CD4-positive, alpha-beta T cell treated with Interferon gamma for 1 hour (primary cell): ENCODE measurements at places on chromosomes 3 and 15.
A peak's percentile ranks its signal among the peaks of the same experiment; 100 is the strongest.

- no peak for DNase-seq
Observed at GRCh38 chr3:124887177-124887931, at the start of gene ITGB5. TSS of gene ITGB5 (minus strand) at chr3:124887365. CDS start at chr3:124887000, 365 bp downstream.

DNA sequence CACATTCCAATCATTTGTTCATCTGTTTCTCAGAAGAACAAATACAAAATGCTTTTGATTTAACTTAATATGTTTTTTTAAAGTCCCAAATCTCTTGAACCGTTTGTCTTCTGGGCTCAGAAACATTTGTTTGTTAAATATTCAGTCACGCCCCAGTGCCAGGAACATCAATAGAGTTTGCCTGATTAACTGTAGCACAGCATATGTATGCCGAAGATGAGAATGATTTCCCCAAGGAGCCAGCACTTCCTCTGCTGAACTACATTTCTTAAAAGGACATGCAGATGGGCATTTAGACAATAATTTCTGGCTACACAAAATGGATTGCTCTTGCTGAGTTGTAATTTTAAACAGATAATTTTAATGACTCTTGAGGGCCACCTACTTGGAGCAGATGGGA lies 191.6 kb upstream of the FAM3D start:
- no peak for DNase-seq

- DNase-seq, result no peak
Observed at GRCh38 chr15:86155551-86155950, 75.9 kb downstream of the AGBL1 start.

DNA sequence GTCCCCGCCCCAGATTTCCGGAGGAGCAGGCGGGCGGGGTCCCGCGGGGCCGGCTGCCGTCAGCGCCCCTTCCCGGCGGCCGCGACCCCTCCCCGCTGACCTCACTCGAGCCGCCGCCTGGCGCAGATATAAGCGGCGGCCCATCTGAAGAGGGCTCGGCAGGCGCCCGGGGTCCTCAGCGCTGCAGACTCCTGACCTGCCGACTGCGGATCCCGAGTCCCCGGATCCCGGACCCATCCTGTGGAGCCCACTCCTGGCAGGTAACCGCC lies at the start of gene TRH:
TSS of gene TRH (plus strand) at position 157 of the 269 bp plus-strand sequence. CDS start 1,097 bp downstream, outside the sequence.
- DNase-seq, result no peak

- DNase-seq, result no peak
Observed at GRCh38 chr15:76328958-76329357, 7.6 kb upstream of the ISL2 start.

DNA sequence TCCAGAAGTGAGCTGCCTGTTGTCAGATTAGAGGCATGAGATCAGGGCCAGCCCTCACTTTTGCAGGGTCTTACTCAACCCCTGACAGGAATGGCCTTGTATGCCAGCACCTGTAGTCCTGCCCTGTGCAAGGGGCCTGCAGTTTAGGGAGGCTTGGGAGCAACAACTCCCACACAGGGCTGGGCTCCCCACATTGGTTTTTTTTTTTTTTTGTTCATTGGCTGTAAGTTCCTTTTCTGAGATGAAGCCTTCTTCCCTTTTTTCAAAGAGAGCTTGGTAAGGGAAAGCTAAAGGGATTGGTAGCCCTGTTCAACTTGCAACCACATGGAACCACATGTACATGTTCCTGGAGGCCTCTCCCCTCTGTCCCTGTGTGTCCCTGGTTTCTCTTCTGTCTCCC lies 46.4 kb downstream of the TNFAIP8L3 start:
- DNase-seq, result no peak

GRCh38 chr15:79406210-79406609 lies 25.9 kb upstream of the MINAR1 start:
- no peak for DNase-seq

DNA sequence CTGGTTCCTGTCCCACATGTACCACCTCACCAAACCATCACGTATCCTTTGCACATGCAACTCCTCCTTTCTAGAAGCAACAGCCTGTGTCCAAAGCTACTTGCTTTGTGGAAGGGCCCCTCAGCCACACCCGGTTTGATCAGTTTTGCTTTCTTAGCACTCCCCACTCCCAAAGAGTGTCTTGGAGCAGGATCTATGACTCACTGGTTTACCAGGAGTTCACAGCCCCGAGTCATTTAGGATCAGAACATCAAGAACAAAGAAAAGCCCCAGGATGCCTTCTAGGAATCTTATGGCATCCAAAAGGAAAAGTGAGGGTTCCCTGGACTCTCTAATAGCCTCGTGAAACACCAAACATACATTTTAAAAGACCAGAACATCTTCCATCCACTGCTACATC lies 50.7 kb upstream of the IGF1R start:
- no peak for DNase-seq

- DNase-seq, result no peak
Observed at GRCh38 chr15:86394866-86395265, 315.2 kb downstream of the AGBL1 start.

DNA sequence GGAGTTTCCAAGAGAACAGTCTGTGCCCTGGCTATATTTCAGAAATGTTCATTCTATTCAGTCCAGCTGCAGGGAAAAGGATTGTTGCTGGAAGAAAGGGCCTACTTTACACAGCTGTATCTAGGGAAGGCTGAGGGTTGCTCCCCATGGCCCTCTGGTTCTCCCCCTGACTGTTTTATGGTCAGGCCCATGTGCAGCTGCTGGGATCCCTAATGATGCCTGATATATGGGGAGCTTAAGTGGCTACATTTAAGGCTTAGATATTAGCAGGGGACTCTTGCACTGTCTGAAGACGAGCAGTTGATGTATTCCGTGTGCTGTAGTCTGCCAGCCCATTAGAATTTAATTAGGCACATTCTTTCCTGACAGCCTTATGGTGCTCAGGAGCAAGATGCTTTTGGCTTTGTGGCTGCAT lies 72.0 kb downstream of the FAM43A start:
- no peak for DNase-seq

- DNase-seq, result no peak
Observed at GRCh38 chr3:99833617-99834205, 16.0 kb downstream of the CMSS1 start.

GRCh38 chr3:185823078-185824044 lies 1.5 kb downstream of the IGF2BP2 start:
- peak; percentile 11 for DNase-seq

GRCh38 chr3:46301122-46301835 lies 52.6 kb upstream of the CCR2 start:
- DNase-seq, result no peak

- no peak for DNase-seq
Observed at GRCh38 chr3:32399030-32399620, 7.5 kb downstream of the CMTM7 start.

DNA sequence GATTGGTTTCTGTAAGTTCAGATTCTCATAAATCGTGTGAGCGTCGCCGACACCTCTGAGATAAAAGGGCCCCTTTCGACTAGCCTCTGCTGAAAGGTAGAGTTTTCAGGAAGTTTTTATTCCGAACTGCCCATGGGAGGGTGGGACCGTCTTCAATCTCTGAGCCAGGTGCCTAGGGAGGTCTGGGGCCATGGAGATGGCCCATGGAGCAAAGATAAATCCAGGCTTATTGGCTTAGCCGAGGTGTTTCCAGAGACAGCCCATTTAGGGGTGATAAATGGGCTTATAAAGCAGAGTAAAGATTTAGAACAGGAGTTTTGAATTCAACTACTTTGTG lies 442 bp downstream of the QTRT2 start:
- DNase-seq, result no peak

DNA sequence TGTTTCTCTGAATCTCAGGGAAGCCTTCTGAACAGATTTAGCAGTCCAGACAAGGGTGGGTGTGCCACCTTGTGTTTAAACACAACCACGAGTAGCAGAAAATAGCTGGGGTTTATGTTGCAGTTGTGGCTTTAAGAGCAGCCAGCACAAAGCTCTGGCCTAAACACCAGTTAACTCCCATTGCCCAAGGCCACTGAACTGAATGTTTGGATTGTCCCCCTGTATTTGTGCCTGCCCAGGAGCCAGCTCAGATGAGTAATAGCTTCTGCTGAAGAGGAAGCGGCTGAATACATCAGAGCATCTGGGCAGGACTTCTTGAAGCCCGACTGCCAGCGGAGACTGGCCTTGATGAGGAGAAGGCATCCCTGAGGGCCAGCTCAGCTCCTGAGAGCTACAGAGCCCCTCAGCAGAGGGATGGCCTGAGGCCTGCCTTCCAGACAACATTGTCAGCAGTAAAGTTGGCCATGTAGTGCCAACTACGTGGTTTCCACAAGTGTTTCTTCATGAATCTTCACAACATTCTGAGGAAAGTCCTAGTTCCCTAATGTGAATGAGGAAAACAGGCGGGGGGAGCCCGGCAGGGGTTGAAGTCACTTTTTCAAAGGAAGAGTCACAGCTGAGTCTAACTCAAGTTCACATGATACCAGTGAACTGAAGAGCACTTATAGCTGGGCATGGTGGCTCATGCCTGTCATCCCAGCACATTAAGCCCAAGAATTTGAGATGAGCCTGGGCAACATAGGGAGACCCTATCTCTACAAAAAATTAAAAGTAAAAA lies 65.8 kb upstream of the ZBTB38 start:
- no peak for DNase-seq

GRCh38 chr3:181773921-181774320 lies 62.2 kb downstream of the SOX2 start:
- no peak for DNase-seq

DNA sequence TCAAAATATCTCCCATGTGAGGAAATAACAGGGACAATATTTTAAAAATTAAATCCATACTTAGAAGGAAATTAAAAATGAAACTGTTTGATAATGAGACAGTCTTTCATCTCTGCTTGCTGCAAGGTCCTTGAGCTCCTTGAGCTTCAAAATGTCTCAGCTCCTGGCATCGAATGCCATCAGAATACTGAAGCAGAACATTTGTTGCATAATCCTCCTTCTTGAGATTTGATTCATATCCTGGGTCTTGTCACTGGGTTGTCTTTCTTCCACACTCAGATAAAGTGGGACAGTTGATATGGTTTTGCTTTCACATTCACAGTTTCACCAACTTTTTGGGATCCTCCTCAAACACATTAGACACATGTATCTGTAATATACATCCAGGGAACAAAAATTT lies 27.8 kb downstream of the COL8A1 start:
- DNase-seq, result no peak

DNA sequence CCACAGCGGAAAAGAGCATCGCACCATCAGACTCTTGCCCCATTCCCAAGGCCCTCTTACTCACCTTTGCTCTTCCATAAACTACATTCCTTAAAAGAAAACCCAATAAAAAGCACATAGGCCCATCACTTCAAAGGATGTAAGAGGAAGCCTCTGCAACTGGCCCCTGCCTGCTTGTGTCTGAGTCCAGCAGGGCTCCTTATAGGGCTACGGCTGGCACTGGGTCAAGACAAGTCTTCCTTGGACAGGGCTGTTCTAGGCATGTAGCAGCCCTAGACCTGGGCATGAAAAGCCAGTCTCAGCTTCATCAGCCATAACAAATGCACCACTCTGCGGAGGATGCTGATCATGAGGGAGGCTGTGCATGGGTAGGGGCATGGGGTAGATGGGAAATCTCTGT lies 218.3 kb downstream of the NTRK3 start:
- no peak for DNase-seq

GRCh38 chr3:150127011-150127490 lies 156.4 kb upstream of the PFN2 start:
- no peak for DNase-seq

GRCh38 chr3:151592287-151592686 lies 131.4 kb upstream of the IGSF10 start:
- no peak for DNase-seq

DNA sequence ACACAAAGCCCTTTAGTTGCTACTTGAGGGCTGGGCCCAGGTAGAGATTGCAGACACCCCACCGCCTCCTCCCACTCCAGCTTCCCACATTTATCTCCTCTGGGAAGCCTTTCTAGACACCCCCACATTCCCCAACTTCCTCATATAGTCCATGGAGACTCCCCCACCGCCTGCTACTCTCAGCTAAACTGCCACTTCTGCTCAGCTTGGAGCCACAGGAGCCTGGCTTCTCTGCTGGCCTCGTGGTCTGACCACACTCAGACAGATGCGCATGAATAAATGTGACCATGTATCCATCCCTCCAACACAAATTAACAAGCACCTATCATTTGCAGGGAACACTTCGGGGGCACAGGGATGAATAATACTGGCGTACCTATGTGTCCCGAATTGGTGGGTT lies 10.5 kb upstream of the ACSBG1 start:
- no peak for DNase-seq

DNA sequence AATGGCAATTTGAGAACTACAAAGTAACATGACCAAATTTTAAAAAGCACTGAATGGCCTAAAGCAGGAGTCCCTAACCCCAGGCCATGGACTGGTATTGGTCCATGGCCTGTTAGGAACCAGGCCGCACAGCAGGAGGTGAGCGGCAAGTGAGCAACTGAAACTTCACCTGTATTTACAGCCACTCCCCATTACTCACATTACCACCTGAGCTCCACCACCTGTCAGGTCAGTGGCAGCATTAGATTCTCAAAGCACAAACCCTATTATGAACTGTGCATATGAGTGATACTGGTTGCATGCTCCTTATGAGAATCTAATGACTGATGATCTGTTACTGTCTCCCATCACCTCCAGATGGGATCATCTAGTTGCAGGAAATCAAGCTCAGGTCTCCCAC lies 48.8 kb downstream of the SENP7 start:
- no peak for DNase-seq

DNA sequence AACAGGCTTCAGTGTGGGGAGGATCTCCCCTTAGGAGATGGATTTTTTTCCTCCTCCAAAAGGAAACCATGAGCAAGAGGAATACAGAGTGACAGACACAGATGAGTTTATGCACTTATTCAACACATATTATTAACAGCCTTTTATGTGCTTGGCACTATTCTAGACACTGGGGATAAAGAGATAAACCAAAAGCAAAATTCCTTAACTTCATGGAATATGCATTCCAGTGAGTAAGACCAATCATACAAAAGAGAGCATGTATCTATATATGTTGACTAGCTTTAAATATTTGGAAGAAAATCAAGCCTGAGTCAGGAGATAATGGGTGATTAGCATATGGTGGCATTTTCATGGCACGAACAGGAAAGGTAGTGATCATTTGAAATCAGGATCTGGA lies 284.4 kb upstream of the RASGRP1 start:
- DNase-seq, result no peak

DNA sequence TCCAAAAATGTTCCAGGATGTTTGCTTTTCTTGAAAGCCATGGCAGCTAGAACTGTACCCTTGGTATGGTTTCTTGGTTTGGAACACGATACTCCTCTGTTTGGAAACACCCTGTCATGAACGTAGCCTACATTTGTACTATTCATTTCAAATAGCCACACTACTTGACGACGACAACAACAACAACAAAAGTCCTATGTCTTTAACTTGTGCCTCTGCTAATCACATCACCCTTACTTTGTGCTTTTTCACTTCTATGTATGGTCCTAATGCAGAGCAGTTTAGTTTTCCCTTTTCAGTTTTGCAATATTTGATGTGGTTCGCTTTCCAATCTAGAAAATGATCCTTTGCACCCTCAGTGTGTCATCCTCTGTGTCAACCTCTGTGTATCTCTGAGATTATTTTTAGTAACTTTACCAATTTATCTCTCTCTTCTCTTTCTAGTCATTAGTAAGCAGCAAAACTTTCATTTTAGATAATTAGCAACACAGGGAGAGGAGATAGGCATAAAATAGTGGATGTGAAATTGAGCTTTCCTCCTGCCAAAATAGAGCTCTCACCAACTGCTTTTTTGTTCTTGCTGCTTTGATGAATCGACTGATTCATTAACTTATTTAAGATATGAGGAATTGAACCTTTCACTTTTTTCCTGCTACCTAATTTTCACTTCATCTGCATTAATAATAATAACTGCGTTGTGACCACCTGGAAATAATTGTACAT lies 44.1 kb upstream of the TP63 start:
- DNase-seq, result no peak

- no peak for DNase-seq
Observed at GRCh38 chr3:185631108-185631507, 45.0 kb downstream of the SENP2 start.
